ENCODE measurements at places on chromosomes 6 and 20. TPM values are rescaled to one million over a fixed set of nuclear protein-coding genes. Genes with fewer than 3 reads are reported as not detected.

DNA sequence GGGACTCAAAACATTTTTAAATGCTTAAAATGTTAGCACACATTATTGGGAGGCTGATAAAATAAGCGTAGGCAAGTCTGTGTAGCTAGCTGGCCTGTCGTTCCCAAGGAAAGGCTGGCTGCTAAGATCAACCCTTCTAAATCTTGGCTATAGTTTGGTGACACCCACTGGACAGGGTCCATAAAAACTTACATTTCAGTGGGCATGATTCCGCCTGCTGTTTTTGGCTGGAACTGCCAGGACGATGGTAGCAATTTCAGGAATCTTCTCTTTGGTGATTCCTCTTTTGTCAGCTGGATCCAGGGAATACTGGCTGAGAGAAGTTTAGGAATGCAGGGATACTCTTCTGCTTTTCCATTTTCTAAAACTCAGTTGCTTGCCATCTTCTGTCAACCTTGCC, 162.2 kb downstream of the NKAIN2 start:
- no peak for DNase-seq

DNA sequence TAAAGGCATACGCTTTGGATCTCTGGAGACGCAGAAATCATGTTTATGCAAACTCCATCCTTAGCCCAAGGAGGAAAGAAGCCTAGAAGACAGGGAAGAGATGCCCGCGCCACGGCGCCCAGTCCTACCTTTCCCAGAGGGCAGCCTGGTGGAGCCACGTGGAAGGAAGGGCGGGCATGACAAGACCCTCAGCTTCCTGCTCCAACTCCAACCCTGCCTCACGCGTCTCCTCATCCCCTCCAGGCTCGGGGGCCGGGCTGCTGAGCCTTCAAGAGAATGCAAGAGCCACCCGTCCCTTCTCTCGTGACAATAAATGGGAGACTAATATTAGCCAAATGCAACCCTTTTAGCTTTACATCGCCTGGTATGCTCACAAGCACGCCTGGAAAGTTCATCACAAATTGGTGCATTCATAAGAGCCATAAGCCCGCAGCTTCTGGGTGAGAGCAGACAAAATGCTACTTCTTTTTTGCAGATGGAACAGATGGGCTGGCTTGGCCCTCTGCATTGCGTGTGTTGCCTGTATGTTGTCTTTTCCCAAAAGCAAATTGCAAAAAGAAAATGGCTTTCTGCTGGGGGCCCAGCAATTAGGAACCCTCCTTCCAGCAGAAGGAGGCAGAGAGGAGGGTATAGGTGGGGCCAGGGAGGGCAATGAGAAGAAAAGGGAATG, 8.2 kb upstream of the NTSR1 start:
- no peak for DNase-seq

GRCh38 chr6:42259841-42260395, 42.3 kb upstream of the MRPS10 start:
- no peak for DNase-seq

- DNase-seq = no peak
Observed at GRCh38 chr20:45919542-45920399, 7.8 kb upstream of the PLTP start.

GRCh38 chr6:2751871-2752270, 1.1 kb upstream of the MYLK4 start:
- no peak for DNase-seq

GRCh38 chr20:42003380-42003779, 385.2 kb upstream of the CHD6 start:
- no peak for DNase-seq

- no peak for DNase-seq
Observed at GRCh38 chr20:45408646-45409213, 641 bp downstream of the DBNDD2 start.

The SSTR4 gene
- not detected for polyA plus RNA-seq
